ENCODE measurements at places on chromosomes 7 and 10. TPM values are rescaled to one million over a fixed set of nuclear protein-coding genes. Genes with fewer than 3 reads are reported as not detected.
A peak's percentile ranks its signal among the peaks of the same experiment; 100 is the strongest.

- no peak for DNase-seq
Observed at GRCh38 chr7:83486536-83486935, 162.4 kb downstream of the SEMA3E start.

DNA sequence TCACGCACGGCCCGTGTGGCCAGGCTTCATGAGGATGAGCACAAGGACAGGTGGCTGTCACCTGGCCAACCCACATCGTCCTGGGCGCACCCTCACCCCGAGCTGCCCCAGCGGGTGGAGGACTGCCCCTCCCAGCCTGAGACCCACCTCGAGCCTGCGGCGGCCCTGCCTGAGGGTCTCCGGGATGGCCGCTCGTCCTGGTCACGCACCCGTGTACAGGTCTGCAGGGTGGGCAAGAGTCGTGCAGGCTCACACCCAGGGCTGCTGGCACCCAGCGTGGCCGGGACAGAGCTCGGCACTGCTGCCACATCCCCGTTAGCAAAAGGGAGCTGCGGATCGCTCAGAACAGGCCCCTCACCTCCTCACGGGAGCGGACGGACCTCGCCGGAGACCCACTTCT is 14.4 kb upstream of the UTF1 start:
- DNase-seq = no peak

GRCh38 chr7:158782761-158783401 is 46.4 kb downstream of the ESYT2 start:
- peak; percentile 63 for DNase-seq

The CALD1 gene
- total RNA-seq = 1,676 TPM

DNA sequence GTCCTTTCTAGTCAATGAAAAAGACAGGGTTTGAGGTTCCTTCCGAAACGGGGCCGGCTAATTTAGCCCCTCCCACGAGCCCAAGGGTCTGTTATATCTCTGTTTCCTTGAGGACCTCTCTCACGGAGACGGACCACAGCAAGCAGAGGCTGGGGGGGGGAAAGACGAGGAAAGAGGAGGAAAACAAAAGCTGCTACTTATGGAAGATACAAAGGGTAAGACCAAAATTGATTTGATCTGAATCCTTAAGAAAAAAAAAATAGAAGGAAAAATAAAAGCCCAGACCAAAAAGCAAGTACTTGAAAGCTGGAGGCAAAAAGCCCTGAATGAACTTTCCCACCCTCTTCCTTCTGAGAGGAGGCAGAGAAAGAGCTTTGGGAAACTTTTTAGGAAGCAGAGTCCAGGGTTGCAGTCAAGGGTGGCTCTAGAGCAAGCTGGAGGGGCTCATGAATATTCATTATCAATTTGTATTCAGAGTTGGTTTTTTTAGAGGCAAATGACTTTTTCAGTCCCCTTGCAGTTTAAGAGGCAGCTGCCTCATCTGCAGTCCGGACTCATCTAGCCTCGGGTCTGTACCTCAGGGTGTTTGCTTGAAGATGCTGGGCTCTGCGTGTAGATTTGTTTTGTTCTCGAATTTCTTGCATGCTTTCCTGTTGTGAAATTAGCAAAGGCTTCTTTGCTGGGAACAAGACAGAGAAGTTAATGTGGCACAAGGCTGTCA is at the start of gene ENTPD1:
ENTPD1 (plus strand) TSS at position 123 of the 721 bp plus-strand sequence; CDS start at position 200, 77 bp downstream.
- peak; percentile 66 for DNase-seq

- no peak for DNase-seq
Observed at GRCh38 chr7:116197360-116197759, 13.0 kb upstream of the TES start.

DNA sequence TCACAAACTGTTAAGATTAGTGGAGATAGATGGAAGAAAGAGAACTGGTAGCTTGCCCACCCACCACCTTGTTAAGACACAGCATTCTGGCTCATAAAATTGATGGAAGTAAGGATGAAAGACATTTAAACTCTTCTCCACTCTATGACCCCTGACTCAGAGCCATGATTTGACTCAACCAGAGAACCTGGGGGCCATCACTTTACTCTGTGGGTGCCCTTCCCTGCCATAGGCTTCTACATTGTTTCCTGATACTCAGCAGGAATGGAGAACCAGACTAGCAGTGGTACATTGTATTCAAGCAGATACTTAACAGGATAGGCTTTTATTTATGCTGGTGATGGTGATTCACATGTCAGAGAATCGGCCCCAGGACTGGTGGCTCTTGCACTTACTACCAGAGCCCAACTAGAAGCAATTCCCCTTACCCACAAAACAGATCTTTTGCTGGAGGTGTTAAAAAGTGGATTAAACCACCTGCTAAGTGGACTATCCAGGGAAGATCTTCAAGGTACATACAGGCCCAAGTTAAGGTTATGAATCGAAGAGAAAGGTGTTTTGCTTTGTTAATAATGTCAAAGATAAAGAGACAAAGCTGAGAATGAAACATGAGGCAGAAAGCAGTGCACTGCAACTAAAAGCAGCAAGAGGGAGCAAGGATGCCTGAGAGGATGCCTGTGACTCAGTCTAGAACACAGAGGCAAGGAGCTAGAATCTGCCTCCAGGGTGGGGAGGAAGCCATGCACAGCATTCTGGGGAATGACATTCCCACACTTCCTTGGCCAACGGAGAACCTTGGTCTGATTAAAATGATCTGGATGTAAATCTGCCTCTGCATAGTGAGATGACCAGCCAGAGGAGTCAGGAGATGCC is 36.0 kb upstream of the GLI3 start:
- DNase-seq = peak; percentile 48

- no peak for DNase-seq
Observed at GRCh38 chr7:36475381-36475780, 85.7 kb downstream of the ANLN start.

- DNase-seq = no peak
Observed at GRCh38 chr7:311796-312195, 21.8 kb downstream of the FOXL3 start.

GRCh38 chr10:49080071-49080470 is 35.3 kb downstream of the VSTM4 start:
- DNase-seq = peak; percentile 7

Data from fibroblast of villous mesenchyme (primary cell).